Activated T-helper 1 cell treated with anti-CD3 and anti-CD28 coated beads, Interleukin-12 subunit alpha, Interleukin-12 subunit beta, Interleukin-2, Interleukin-4 antibody, amounts not matched to agents 30 ng/mL and 10 ng/mL and 1 ng/mL, durations not matched to agents 14 hours and 24 hours and 36 hours (primary cell): ENCODE measurements at places on chromosomes 2 and 18. TPM values are rescaled to one million over a fixed set of nuclear protein-coding genes. Genes with fewer than 3 reads are reported as not detected.

BIRC6 gene
- total RNA-seq: 112 and 123 TPM in 2 replicates

GRCh38 chr2:3533836-3534235 lies 14.5 kb upstream of the ADI1 start:
- no peak for DNase-seq

GRCh38 chr2:86142436-86143257 lies 36.6 kb downstream of the PTCD3 start:
- no peak for DNase-seq

SALL3 gene
- not detected in 2 replicates for total RNA-seq

GRCh38 chr2:158359846-158360245 lies 96.7 kb downstream of the CCDC148 start:
- no peak for DNase-seq
